Left ventricle myocardium inferior (tissue), 1 donor: ENCODE measurements at places on chromosomes 3 and 15.

DNA sequence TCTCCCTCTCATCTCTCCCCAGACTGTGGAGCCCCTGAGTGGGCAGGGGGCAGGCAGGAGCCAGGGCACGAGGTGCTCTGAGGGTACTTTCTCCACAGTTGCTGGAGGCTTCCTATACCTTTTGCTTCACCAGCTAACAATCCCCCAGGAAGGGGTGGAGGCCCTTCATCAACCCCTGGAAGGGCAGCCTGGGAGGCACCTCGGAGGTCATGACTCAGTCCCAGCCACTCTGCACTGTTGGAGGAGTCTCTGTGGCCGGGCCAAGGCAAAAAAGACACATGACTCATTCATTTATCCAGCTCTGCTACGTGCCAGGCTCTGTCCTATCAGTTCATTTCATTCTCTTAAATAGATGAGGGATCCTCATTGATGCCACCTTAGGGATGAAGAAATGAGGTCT lies 15.6 kb upstream of the KY start:
- H3K27me3 ChIP-seq: no peaks in the 10 kb centered on the region
- no peak overlapping the region for H3K4me3 ChIP-seq
- H3K27ac ChIP-seq: peak overlapping the region; percentile 21
- H3K36me3 ChIP-seq: no peaks in the 10 kb centered on the region

- no peak overlapping the region for H3K4me3 ChIP-seq
- no peak for DNase-seq
- no peaks in the 10 kb centered on the region for H3K4me1 ChIP-seq
- no peaks in the 10 kb centered on the region for H3K27me3 ChIP-seq
- H3K36me3 ChIP-seq: no peaks in the 10 kb centered on the region
Measured at GRCh38 chr3:181330821-181331563, 341.5 kb upstream of the DNAJC19 start.

GRCh38 chr3:12158387-12159226 lies at the start of gene TIMP4:
Gene TIMP4, minus strand, starts transcription at chr3:12158912. Its CDS starts 72 bp downstream, at chr3:12158840.
- no peaks in the 10 kb centered on the region for H3K27me3 ChIP-seq
- H3K27ac ChIP-seq: peak within 1 kb of the TSS; percentile 92
- H3K36me3 ChIP-seq: peaks cover 16% of the 10 kb centered on the region
- peak within 1 kb of the TSS; percentile 74 for H3K4me3 ChIP-seq
- DNase-seq: peak; percentile 62

GRCh38 chr3:138443521-138444503 lies 9.4 kb downstream of the ESYT3 start:
- no peaks in the 10 kb centered on the region for H3K36me3 ChIP-seq
- no peak overlapping the region for H3K4me3 ChIP-seq
- peaks cover 11% of the 10 kb centered on the region for H3K4me1 ChIP-seq
- no peak overlapping the region for H3K27ac ChIP-seq
- no peak for DNase-seq

DNA sequence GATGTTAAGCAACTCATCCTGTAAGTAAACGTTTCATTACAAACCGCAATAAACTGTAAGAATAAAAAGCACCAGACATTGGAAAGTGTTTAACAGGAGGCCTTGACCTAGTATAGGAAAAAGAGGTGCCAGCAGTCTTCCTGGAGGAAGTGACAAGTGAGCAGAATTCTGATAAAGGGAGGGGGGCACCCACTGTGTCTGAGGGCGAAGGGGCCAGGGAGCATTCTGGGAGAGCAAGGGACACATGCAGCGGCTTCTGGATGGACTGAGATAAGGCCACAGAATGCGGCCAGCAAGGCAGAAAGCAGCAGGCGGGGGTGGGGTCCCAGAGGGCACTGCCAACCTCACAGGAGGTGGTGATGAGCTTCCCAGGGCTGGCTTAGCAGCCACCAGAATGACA lies 80.2 kb downstream of the MTHFS start:
- no peak overlapping the region for H3K27ac ChIP-seq
- no peaks in the 10 kb centered on the region for H3K36me3 ChIP-seq
- no peak overlapping the region for H3K4me3 ChIP-seq
- H3K4me1 ChIP-seq: peaks cover 30% of the 10 kb centered on the region
- no peak for DNase-seq

DNA sequence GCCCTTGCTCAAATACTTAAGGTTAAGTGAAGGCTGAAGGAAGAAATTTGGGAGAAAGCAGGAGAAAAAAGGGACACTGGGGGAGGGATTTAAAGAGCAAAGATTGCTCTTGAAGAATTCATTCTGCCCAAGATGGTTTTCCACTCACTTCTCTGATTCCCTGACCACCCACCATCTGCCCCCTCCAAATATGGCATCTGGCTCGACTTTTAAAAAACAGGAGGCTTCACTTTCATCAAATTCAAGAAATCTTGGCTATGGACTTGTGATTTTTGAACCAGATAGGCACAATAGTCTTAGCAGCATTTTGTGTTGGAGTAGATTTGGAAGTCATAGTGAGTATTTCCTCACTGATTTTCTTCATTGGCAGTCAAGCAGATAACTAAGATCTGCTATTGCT lies 574.4 kb upstream of the SUCLG2 start:
- H3K4me1 ChIP-seq: no peaks in the 10 kb centered on the region
- H3K27ac ChIP-seq: no peak overlapping the region
- DNase-seq: no peak

DNA sequence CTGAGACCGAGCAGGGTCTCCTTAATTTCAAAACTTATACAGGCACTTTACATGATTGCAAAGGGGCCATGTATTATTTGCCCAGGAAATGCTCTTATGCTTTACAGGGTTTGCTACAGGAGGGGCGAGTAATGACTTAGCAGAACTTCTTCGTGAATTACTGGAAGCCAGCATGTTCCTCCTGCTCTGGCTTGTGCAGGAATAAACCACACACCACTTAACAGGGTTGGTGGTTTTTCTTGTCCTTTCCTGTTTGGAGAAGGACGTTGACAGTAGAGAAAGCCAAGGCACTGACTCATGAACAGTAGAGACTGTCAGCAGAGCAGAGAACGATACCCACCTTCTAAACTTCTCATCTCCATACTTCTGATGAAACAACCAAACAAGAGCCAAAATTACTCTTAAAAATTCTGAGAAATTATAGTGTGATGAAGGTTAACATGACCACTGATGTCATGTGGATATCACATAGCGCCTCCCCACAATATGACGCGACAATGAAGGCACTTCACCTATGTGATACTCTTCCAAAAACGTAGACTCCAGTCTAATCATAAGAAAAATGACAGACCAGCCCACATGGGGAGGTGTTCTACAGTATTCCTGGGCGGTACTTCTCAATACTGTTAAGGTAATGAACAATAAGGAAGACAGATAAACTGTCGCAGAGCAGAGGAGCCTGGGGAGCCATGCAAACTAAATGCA lies 24.7 kb upstream of the MCTP2 start:
- no peak overlapping the region for H3K27ac ChIP-seq
- no peak overlapping the region for H3K4me3 ChIP-seq
- H3K36me3 ChIP-seq: no peaks in the 10 kb centered on the region
- H3K27me3 ChIP-seq: peaks cover 4% of the 10 kb centered on the region
- H3K4me1 ChIP-seq: no peaks in the 10 kb centered on the region
- no peak for DNase-seq

- no peaks in the 10 kb centered on the region for H3K36me3 ChIP-seq
- H3K4me3 ChIP-seq: no peak overlapping the region
- no peaks in the 10 kb centered on the region for H3K4me1 ChIP-seq
- H3K27me3 ChIP-seq: no peaks in the 10 kb centered on the region
Measured at GRCh38 chr15:27692438-27692837, 406.7 kb downstream of the OCA2 start.

- H3K36me3 ChIP-seq: peaks cover 5% of the 10 kb centered on the region
- no peak overlapping the region for H3K4me3 ChIP-seq
- H3K27ac ChIP-seq: no peak overlapping the region
Measured at GRCh38 chr15:101353240-101353639, 58.2 kb upstream of the SNRPA1 start.

- H3K36me3 ChIP-seq: no peaks in the 10 kb centered on the region
- H3K4me3 ChIP-seq: no peak overlapping the region
- H3K27ac ChIP-seq: no peak overlapping the region
- H3K27me3 ChIP-seq: no peaks in the 10 kb centered on the region
- no peaks in the 10 kb centered on the region for H3K4me1 ChIP-seq
Measured at GRCh38 chr3:189674249-189674913, 43.2 kb downstream of the TP63 start.

- no peak overlapping the region for H3K27ac ChIP-seq
- no peaks in the 10 kb centered on the region for H3K4me1 ChIP-seq
- no peaks in the 10 kb centered on the region for H3K36me3 ChIP-seq
Measured at GRCh38 chr3:116260491-116260890, 184.8 kb downstream of the LSAMP start.

DNA sequence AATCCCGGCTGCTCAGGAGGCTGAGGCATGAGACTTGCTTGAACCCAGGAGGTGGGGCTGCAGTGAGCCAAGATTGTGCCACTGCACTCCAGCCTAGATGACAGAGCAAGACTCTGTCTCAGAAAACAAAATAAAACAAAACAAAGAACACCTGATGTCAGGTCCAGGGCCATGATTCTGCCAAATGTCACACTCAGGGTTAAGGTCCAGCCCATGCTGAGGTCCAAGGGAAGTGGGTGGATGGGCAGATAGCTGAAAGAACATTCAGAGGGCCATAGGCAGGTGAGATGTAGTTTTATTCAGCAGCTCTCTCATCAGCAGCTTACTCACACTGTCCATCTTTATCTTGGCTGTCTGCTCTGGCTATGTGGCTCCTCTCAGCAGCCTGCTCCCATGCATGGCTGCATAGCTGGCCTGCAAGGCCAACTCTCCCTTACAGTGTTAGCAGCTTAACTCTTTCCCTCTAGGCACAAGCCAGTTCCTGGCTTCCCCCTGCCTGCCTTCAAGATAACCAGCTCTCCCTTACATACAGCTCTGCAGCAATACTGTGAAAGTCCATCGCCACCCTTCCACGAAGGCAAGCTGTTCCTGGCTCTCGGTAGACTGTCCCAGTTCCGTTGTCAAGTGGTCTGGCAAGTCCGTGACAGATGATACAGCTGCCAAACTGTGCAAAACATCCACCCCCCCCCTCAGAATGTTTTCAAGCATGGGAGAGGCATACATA lies 62.4 kb upstream of the SIAH2 start:
- H3K27ac ChIP-seq: no peak overlapping the region
- H3K36me3 ChIP-seq: no peaks in the 10 kb centered on the region
- peak overlapping the region; percentile 23 for H3K4me3 ChIP-seq
- no peak for DNase-seq
- no peaks in the 10 kb centered on the region for H3K4me1 ChIP-seq

DNA sequence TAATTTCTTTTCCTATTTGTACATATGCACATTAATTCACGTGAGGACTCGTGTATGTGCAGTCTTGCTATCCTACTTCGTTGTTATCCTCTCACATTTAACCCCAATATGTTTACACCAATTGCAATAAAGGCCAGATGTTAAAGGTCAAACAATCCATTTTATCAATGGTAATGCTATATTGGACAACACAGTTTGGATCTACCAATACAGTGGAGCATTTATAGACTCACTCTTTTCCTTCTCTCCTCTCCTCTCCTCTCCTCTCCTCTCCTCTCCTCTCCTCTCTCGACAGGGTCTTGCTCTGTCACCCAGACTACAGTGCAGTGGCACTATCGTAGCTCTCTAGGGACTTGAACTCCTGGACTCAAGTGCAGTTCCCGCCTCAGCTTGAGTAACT lies 324.0 kb downstream of the PTPRG start:
- no peaks in the 10 kb centered on the region for H3K27me3 ChIP-seq
- H3K4me3 ChIP-seq: no peak overlapping the region
- DNase-seq: no peak
- no peaks in the 10 kb centered on the region for H3K36me3 ChIP-seq
- peaks cover 36% of the 10 kb centered on the region for H3K4me1 ChIP-seq

DNA sequence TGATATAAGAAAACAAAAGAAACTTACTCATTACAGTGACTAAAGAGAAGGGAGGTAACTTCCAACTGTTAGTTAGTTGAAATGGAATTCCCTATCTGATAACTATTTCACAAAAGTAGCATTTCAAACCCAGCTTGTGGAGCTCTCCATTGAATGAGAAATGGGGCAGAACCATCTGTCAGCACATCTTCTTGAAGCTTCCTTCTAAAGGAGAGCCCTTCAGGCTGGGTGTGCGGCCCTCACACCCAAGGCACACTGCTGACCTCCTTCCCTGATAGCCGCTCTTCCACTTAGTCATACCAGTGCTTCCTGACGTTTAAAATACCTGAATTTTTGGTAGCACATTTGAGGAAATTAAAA lies 28.1 kb upstream of the VEPH1 start:
- DNase-seq: no peak
- H3K4me3 ChIP-seq: no peak overlapping the region
- H3K36me3 ChIP-seq: no peaks in the 10 kb centered on the region
- no peak overlapping the region for H3K27ac ChIP-seq
- peaks cover 4% of the 10 kb centered on the region for H3K4me1 ChIP-seq

GRCh38 chr3:53956586-53956985 lies 64.9 kb upstream of the SELENOK start:
- H3K4me3 ChIP-seq: no peak overlapping the region
- DNase-seq: no peak
- no peaks in the 10 kb centered on the region for H3K36me3 ChIP-seq
- no peaks in the 10 kb centered on the region for H3K4me1 ChIP-seq
- no peaks in the 10 kb centered on the region for H3K27me3 ChIP-seq
- no peak overlapping the region for H3K27ac ChIP-seq
